ENCODE measurements at places on chromosomes 3 and 15.

- DNase-seq = no peak
Observed at GRCh38 chr3:69116162-69116561, 6.2 kb downstream of the LMOD3 start.

GRCh38 chr15:48266024-48266689 is 60.1 kb downstream of the SLC12A1 start:
- no peak for DNase-seq

- no peak for DNase-seq
Observed at GRCh38 chr3:140399871-140400270, 278.0 kb upstream of the TRIM42 start.

GRCh38 chr15:52680761-52681160 is 1.6 kb upstream of the ATOSA start:
- no peak for DNase-seq

GRCh38 chr3:46110701-46111493 is 83.6 kb upstream of the XCR1 start:
- peak; percentile 77 for DNase-seq

DNA sequence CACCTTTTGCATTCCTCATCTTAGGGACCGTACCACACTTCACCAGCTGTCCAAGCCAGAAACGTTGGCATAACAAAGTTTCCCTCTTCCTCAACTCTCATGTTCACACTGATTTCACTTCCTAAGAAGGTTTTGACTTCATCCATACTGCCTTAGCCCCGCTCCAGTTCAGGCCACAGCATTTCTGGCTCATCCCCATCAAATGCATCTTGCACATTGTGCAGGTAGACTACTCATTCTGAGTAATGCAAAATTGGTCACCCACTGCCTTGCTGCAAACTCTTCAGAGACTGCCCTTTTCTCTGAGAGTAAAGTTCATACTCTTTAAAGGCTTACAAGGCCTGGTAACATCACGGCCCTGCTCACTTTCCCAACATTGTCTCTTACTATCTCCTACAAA is 8.8 kb downstream of the NUSAP1 start:
- DNase-seq = no peak

DNA sequence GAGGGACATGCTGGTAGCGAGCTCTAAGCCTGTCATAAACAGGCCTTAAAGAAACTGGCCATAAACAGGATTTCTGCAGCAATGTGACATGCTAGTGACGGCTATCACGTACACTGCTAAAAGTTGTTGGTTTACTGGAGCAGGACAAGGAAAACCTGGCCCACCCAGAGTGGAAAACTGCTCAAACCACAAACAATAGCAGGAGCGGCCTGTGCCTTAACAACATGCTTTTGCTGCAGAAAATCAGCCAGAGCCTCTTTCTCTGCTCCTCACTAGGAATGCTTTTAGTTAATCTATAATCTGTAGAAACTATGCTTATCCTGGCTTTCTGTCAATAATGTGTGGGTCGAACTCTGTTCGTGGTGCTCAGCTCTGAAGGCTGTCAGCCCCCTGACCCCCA is 202.9 kb upstream of the UBE3A start:
- DNase-seq = no peak

GRCh38 chr3:72182206-72182605 is 397.3 kb upstream of the PROK2 start:
- DNase-seq = no peak

- DNase-seq = no peak
Observed at GRCh38 chr3:24545887-24546286, 51.2 kb upstream of the THRB start.

DNA sequence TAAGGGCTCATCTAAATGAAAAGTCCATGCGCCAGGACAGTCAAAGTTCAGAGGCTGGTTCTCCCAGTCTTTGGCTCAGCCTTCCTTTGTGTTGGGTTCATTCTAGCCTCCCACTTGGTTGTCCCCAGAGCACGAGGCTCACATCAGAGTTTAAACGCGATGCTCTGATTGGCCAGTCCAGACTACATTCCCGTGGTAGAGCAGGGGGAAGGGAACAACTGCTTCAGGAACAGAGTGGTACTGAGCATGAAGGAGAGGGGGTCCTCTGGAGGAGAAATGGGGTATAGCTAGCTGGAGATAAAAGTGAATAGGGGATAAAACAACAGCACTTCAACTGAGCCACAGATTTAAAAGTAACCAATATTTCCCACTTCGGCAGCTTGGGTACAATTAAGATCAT is 32.2 kb downstream of the ANAPC13 start:
- no peak for DNase-seq

GRCh38 chr3:101036213-101036618 is 43.0 kb upstream of the ABI3BP start:
- peak; percentile 84 for DNase-seq

DNA sequence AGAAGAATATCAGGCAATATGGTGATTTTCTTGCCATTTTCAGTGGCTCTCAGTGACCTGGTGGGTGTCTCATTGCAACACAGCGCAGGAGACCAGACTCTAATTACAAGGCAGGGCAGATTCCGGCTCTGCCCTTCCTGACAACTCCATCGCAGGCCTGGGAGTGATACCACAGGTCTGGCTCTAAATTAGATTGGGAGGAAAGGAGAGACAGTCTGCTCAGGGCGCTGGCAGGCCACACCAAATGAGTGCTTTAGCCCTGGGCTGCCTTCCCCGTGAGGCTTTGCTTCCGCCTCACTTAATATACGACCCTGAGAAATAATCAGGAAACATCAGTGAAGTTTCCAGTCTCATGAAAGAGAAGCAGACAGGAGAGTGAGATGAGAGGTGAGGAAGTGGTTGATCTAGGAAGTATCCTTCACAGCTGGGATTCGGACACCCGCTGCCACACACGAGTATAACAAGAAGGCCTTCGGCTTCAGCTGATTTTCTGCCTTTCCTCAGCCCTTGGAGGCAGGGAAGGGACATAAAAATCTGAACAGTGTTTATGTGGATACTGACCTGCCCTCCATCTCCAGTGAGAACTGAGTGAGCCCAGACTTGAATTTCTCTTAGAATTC is 73.7 kb upstream of the PROK2 start:
- no peak for DNase-seq

DNA sequence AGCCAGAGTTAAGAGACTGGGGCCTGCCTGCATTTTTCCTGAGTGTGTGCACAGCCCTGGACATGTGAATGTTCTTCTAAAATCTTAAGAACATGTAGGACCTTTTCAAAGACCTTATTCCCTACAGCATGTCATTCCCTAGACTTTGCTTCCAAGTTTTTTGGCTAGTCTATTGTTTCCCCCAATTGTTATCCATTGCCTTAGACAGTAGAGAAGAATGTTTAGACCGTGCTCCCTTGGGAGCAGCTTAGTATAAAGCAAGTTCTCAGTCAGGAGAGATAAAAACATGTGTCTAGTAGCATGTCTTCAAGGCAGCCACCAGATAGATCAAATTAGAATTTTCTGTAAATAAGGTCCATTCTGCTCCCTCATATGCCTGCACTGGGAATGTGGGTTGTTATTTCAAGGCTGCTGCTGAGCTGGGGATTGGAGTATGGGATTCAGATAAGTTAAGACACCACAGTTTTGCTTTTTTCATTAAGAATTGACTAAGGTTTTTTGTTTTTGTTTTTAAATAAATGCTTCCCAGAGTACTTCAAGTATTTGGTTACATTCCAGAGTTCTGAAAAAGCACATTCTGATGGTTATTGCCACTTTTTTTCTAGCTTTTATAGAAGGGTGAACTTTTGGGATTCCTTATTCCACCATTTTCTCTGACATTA is 246.7 kb downstream of the RORA start:
- DNase-seq = no peak

- no peak for DNase-seq
Observed at GRCh38 chr3:78021710-78022109, 981.8 kb downstream of the ROBO2 start.

DNA sequence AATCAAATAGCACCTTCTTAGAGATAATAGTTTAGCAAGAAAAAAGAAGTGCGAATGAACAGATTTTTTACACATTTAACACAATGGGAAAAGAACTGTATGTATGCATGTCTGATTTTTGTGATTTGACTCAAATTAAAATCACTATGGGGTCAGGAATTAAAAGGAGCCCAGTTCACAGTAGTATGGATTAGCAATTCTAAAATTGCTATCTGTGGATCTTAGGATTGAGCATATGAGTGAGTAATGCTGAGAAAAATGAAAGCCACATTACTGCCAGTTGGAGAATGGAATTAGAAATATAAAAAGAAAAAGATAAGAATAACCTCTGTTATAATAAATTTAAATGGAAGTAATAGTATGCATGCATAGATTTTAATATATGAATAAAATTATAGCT is 386.8 kb upstream of the PLSCR5 start:
- no peak for DNase-seq

DNA sequence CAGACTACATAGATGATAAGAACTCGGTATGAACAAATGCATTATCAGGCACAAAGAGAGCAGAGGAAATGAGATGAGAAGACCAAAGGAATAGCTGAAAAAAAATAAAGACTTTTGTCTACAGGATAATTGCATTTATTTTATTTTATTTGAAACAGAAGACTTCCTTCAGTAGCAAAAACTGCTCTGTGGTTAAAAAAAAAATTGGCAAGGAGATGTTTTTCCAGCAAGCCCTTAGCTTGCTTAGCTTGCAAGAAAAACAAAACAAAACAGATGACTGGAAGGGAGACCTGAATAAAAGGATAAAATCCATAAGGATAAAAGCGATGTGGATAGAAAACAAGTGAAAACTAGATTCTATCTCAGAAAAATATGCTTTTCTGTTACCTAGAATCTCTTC is 9.1 kb upstream of the PPM1L start:
- no peak for DNase-seq

- DNase-seq = no peak
Observed at GRCh38 chr3:160618363-160618762, 53.0 kb upstream of the KPNA4 start.

GRCh38 chr3:11629716-11630115 is 14.0 kb downstream of the VGLL4 start:
- no peak for DNase-seq

DNA sequence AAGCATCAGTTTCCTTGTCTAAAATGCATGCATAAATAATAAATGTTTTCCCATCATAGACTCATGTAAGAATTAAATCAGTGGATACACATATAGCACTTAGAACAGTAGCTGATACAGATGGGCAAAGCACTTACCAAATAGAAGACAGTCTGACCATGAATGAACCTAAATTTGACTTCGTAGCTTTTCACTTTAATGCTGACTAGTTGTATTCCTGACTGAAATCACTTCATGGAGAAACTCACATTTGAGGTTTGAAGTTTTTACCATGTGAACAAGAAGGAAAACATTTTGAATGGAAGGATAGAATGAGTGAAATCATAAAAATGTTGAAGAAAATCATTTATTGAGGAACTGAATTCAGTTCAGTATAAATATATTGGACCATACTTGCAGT is 68.8 kb upstream of the TMCO5A start:
- DNase-seq = no peak

GRCh38 chr3:143071776-143072175 is 47.8 kb upstream of the CHST2 start:
- no peak for DNase-seq

DNA sequence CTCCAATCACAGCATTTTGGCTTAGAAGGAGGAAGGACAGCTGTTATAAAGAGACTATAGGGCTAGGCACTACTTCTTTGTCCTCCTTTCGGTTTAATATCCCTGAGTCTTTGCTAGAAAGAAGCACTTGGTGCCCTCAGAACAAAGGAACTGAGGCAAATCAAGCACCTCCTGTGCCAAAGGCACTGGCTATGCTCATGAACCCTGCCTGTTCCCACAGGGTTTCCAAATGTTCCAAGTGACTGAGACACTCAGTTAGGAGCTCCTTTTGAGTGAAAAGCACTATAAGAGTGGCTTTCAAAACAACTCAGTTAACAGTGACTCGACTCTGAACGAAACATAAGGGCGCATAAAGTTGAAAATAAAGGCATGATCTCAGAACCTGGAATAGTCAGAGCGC is 25.0 kb downstream of the TBC1D2B start:
- DNase-seq = no peak

DNA sequence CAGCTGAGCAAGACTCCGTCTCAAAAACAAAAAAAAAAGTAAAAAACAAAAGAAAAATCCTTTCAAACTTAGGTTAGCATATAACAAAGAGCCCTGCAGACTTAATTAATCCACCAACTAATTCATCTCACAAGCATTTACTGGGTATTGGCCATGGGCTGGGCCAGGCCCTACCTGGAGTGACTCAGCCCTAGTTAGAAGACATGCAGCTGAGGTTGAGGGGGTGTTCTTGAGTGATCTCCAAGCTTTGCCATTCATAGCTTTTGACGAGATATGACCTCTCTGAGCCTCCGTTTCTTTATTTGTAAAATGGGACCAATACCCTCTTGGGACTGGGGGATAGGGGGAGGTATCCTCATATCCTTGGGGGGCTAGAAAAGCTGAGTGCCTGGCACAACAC is 7.8 kb downstream of the FBXL22 start:
- no peak for DNase-seq

- DNase-seq = no peak
Observed at GRCh38 chr3:112633191-112633590, 7.8 kb downstream of the CCDC80 start.

- DNase-seq = no peak
Observed at GRCh38 chr3:140530603-140531002, 147.3 kb upstream of the TRIM42 start.

- DNase-seq = no peak
Observed at GRCh38 chr15:88193415-88193814, 63.1 kb downstream of the NTRK3 start.

DNA sequence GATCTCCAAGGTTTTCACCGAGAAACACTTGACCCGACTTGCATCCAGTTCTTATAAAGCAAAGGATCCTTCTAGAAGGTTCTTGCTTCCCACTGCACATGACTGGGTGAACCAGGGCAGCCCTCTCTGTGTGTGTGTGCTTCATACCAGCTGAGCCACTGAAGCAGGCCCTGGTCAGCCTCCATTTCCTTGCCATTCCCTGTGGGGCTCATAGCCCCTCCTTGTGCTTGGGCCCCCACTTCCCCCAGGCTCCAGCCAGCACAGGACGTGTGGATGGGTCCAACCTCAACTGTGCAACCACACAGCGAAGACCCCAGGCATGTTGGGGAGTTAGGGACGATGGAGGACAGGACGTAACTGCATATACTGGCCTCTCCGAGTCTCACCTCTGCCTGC is 15.5 kb downstream of the KLF15 start:
- DNase-seq = no peak

DNA sequence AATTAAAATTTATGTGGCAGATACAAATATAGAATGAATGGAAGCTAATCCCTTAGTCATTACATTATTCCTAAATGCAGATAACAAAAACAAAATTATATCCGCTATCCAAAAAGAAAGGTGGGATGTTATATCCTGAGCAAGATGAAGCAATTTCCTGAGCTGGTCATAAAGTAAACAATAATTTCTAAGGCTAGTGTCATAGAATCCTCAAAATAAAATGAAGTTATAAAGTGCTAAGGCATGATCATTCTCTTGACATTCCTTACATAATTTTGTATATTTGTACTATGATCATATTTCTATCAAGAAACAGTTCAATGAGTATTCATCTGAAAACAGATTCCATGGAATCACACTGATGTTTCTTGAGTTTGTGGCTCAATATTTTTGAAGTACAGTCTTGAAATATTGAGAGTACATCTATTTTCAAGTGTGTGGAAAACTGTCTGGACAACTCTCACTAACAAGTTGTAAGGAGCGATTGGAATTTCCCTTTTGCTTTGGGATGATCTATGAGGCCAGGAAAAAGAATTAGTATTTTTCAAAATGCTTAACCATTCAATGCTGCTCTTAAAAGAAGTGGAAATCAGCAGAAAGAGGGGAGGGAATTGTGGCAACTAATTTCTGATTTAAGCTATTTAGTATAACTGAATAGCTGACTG is 92.4 kb downstream of the ABI3BP start:
- DNase-seq = no peak

Measured in COLO829 (cell line).